H1 (cell line): ENCODE measurements at places on chromosomes 7 and 10. TPM values are rescaled to one million over a fixed set of nuclear protein-coding genes. Genes with fewer than 3 reads are reported as not detected.

DNA sequence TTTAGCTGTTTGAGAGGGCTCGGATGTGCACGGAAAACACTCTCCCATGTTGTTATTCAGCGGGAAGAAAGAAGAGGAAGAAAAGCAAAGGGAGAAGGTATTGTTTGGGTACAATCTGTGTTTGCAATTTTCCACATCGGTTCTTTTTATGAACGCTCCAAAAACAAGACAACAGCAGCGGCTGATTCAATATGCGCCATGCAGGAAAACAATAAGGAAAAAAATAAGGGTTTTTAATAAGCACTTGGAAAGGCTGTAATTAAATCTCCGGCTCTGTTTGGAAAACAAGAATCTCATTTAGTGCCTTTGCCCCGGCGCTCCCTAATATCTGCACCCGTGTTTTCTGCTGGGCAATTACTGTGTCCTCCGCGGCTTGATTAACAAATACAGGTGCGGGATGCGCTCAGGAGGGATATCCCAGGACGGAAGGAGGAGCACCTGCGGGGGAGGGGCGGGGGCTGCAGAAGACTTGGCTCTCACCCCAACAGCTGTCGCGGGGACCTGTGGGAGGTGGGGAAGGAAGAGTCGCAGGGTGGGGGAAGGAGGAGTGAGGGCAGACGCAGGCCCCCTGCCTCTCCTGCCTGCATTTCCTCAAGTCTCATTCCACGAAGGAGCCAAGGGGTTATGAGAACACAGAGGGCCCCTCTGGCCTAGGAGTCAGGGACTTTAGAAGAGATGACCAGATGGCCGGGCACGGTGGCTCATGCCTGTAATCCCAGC, 181.5 kb upstream of the PODXL start:
- H3K27ac ChIP-seq, result no peak overlapping the region
- H3K27me3 ChIP-seq, result no peaks in the 10 kb centered on the region
- H3K4me1 ChIP-seq, result no peaks in the 10 kb centered on the region
- no peaks in the 10 kb centered on the region for H3K36me3 ChIP-seq
- no peak overlapping the region for H3K4me3 ChIP-seq

- H3K36me3 ChIP-seq, result no peaks in the 10 kb centered on the region; the same call in 1 of the 2 replicates
- H3K27me3 ChIP-seq, result no peaks in the 10 kb centered on the region
- no peak overlapping the region for H3K4me3 ChIP-seq
These were observed 312.0 kb upstream of the GLI3 start for GRCh38 chr7:42548816-42549611.

The SORBS1 gene
- 35.0 and 36.3 TPM in 2 replicates for total RNA-seq

The SPACDR gene
- total RNA-seq, result 0.33 TPM in 1 of 2 replicates, not detected in the other

- H3K4me1 ChIP-seq, result peaks cover 29% of the 10 kb centered on the region
- no peaks in the 10 kb centered on the region for H3K36me3 ChIP-seq
- H3K27me3 ChIP-seq, result no peaks in the 10 kb centered on the region
- H3K27ac ChIP-seq, result 0 out of 2 replicates have a peak overlapping the region, but pooled peaks have one; percentile 26
These were observed 53.7 kb downstream of the KIF5B start for GRCh38 chr10:32002531-32002930.

The SCART1 gene
- total RNA-seq, result 0.10 and 0.19 TPM in 2 replicates

DNA sequence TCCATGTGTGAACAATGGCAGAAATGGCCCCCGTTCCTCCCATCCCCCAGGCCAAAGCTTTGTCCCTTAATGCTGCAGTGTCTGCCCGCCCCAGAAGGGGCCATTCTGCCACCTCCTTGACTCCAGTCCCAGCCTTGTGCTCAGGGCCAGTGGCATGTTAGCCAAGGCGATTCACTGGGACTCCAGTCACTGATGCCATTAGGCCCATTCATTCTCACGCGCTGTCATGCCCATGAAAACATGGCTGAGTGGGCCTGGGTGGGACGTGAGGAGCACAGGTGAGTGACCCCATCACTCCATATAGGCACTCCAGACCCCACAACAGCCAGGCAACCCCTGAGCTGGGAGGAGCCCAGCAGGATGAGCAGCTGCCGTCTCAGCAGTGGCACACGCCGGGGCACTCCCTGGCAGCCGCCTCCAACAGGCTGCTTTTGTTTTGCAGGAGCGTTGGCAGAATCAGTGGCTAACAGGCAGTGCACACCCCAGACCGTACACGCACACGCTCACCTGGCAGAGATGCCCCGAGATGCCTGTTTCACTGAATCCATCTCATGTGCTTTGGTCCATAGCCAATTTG, 79.5 kb downstream of the TCERG1L start:
- H3K27me3 ChIP-seq, result no peaks in the 10 kb centered on the region
- no peaks in the 10 kb centered on the region for H3K36me3 ChIP-seq
- peaks cover 8% of the 10 kb centered on the region; the same call in 1 of the 2 replicates for H3K4me1 ChIP-seq
- H3K4me3 ChIP-seq, result no peak overlapping the region
- no peak overlapping the region for H3K27ac ChIP-seq

The IDE gene
- total RNA-seq, result 51.2 and 52.7 TPM in 2 replicates

- H3K4me3 ChIP-seq, result no peak overlapping the region
- H3K27ac ChIP-seq, result no peak overlapping the region
- H3K27me3 ChIP-seq, result no peaks in the 10 kb centered on the region
- H3K36me3 ChIP-seq, result no peaks in the 10 kb centered on the region
These were observed 61.2 kb downstream of the CDCA7L start for GRCh38 chr7:21884496-21884895.

DNA sequence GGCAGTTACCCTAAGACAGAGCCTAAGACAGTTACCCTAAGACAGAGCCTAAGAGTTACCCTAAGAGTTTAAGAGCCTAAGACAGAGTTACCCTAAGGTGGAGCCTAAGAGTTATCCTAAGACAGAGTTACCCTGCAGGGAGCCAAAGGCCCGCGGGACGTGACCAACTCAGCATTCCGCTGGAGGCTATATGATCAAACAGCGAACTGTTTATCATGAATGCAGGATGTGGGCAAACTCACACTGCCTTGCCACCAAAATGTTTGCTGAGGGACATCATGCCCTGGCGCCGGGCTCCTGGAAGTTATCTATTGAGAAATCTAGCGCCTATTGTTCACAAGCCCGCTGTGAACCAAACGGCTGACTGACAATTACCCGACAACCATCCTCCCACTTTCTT, 49.9 kb downstream of the BLVRA start:
- DNase-seq, result no peak
- H3K4me3 ChIP-seq, result no peak overlapping the region
- no peak overlapping the region for H3K27ac ChIP-seq
- peaks cover 3% of the 10 kb centered on the region for H3K36me3 ChIP-seq
- no peaks in the 10 kb centered on the region for H3K27me3 ChIP-seq

DNA sequence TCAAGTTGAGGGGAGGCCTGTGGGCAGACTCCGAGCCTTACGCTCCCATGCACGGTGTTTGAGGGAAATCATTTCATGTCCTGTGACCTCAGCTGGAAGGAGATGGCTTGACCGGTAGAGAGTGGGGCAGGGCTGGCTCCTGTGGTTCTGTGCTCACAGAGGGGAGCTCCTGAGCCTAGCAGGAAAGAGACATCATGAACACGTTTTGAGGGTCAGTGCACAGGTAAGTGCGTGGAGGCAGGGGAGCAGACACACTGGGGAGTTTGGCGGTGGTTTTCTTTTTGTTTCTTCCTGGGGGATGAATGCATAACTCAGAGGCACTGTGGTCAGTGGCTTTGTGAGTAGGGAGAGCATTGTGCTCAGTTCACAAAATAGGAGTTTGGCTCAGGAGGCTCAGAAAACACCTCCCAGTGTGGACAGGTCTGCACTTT, 22.5 kb downstream of the ADCY1 start:
- no peaks in the 10 kb centered on the region for H3K36me3 ChIP-seq
- H3K4me1 ChIP-seq, result peaks cover 3% of the 10 kb centered on the region
- H3K4me3 ChIP-seq, result no peak overlapping the region
- H3K27ac ChIP-seq, result no peak overlapping the region
- no peak for DNase-seq

DNA sequence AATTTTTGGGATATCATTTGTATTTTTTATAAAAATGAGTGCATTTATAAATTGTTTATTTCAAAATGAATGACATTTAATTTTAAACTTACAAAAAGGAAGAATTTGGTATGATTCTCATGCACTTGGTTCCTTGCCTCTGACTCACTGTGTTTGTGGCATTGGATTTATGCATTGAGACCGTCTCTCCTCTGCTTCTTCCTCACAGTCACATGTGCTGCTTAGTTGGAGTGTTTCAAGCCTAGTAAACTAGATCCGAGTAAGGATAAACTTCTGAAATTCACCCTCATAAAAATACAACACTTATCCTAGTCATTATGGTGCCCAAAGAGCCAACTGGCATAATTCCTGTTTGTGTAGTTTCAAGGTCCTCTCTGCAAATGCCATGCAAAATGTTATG, 19.1 kb upstream of the FZD8 start:
- H3K36me3 ChIP-seq, result no peaks in the 10 kb centered on the region
- no peak for DNase-seq
- H3K4me1 ChIP-seq, result peaks cover 7% of the 10 kb centered on the region; the same call in 1 of the 2 replicates
- H3K27ac ChIP-seq, result no peak overlapping the region
- H3K27me3 ChIP-seq, result no peaks in the 10 kb centered on the region
- H3K4me3 ChIP-seq, result no peak overlapping the region

The CYP2C19 gene
- not detected in 2 replicates for total RNA-seq

The RNF32 gene
- 0.67 and 1.2 TPM in 2 replicates for total RNA-seq

DNA sequence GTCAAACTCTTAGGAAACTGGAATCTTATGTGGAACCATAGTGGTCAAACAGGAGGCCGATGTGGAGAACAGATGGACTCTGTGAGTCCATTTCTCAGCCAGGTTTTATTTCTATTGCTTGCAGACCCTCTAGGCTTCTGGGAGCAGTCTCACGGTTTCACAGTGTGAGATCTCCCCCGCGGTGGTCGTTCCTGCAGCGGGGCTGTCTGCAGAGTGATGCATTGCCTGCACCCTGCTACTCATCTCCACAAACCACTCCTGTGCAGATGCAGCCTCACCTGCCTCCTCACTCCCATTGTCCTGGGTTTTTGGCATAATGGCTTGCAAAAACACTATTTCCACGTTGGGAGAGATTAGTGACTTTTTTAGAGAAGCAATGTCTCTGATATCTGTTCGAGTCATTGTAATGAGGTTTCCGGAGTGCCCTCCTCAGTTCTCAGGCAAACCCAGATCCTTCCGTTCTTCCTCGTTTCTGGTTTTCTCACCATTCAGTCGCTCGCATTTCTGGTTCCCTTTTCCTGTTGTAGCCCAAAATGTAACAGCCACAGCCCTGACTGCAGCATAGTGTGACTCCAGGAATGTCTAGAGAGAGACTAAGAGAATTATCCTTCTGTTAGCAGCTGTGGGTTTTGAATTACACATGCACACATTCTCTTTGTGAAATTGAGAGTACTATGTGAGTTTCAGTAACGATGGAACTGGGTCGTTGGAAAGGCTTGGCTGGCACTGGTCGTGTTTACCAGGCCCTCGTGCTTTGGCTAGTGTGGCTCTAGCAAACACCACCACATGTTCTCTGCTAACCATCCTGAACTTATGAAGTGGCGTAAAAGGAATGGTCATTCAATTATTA, 30.2 kb downstream of the ACADSB start:
- no peaks in the 10 kb centered on the region for H3K27me3 ChIP-seq
- H3K4me3 ChIP-seq, result no peak overlapping the region
- no peak for DNase-seq
- H3K36me3 ChIP-seq, result peaks cover 3% of the 10 kb centered on the region; the same call in 1 of the 2 replicates
- peaks cover 8% of the 10 kb centered on the region for H3K4me1 ChIP-seq
- H3K27ac ChIP-seq, result no peak overlapping the region

The HOGA1 gene
- total RNA-seq, result 0.28 and 0.29 TPM in 2 replicates

DNA sequence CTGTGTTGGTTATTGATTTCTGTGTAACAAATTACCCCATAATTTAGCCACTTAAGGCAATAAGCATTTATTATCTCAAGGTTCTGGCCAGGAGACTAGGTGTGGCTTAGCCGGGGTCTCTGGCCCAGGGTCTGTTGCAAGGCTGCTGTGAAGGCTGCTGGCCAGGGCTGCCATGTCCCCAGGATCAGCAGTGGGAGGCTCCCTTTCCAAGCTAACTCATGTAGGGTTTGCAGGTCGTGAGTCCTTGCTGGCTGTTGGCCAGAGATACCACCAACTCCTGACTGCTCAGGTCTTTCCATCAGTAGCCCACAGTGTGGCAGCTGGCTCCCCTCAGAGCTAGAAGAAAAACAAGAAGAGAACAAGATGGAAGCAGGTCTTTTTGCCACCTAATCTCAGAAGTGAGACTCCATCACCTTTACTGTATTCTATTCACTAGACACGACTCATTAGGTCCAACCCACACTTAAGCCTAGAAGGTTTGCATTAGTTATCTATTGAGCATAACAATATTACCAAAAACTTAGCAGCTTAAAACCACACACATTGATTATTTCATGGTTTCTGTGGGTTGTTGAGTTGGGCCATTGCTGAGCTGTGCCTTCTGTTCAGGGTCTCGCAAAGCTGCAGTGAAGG, 185.6 kb downstream of the PFKFB3 start:
- no peak overlapping the region for H3K27ac ChIP-seq
- no peak for DNase-seq
- H3K36me3 ChIP-seq, result no peaks in the 10 kb centered on the region

The SH2B2 gene
- 17.5 and 18.7 TPM in 2 replicates for total RNA-seq

The UTF1 gene
- total RNA-seq, result 21.7 and 21.8 TPM in 2 replicates

The AKR1D1 gene
- total RNA-seq, result not detected in 2 replicates

The PTEN gene
- total RNA-seq, result 48.7 and 51.2 TPM in 2 replicates

GRCh38 chr10:24299578-24300260, 90.8 kb downstream of the KIAA1217 start:
- DNase-seq, result no peak
- H3K27me3 ChIP-seq, result no peaks in the 10 kb centered on the region
- H3K36me3 ChIP-seq, result no peaks in the 10 kb centered on the region
- no peak overlapping the region for H3K4me3 ChIP-seq

The HTR5A gene
- not detected in 2 replicates for total RNA-seq

- no peak overlapping the region for H3K27ac ChIP-seq
- H3K27me3 ChIP-seq, result no peaks in the 10 kb centered on the region
- no peaks in the 10 kb centered on the region for H3K4me1 ChIP-seq
- H3K36me3 ChIP-seq, result peaks cover 11% of the 10 kb centered on the region
These were observed 367.8 kb upstream of the GALNT17 start for GRCh38 chr7:70763961-70764691.

GRCh38 chr10:60338786-60339185, 50.9 kb downstream of the ANK3 start:
- H3K27me3 ChIP-seq, result no peaks in the 10 kb centered on the region
- no peak overlapping the region for H3K4me3 ChIP-seq
- H3K27ac ChIP-seq, result no peak overlapping the region
- no peaks in the 10 kb centered on the region for H3K36me3 ChIP-seq
- DNase-seq, result no peak

The UMAD1 gene
- total RNA-seq, result 10.4 and 10.8 TPM in 2 replicates

The CRPPA gene
- total RNA-seq, result 0.39 and 0.71 TPM in 2 replicates

The CUL1 gene
- total RNA-seq, result 76.1 and 77.3 TPM in 2 replicates

- no peaks in the 10 kb centered on the region for H3K36me3 ChIP-seq
- no peak overlapping the region for H3K4me3 ChIP-seq
- DNase-seq, result no peak
- peaks cover 3% of the 10 kb centered on the region; the same call in 1 of the 2 replicates for H3K4me1 ChIP-seq
- H3K27me3 ChIP-seq, result no peaks in the 10 kb centered on the region
These were observed 65.0 kb upstream of the IL6 start for GRCh38 chr7:22662036-22662435.

The SPDYE6 gene
- total RNA-seq, result not detected in 2 replicates

GRCh38 chr10:103678178-103678526, 177.2 kb downstream of the SH3PXD2A start:
- H3K27ac ChIP-seq, result no peak overlapping the region
- peaks cover 6% of the 10 kb centered on the region for H3K4me1 ChIP-seq
- no peaks in the 10 kb centered on the region for H3K36me3 ChIP-seq
- no peaks in the 10 kb centered on the region for H3K27me3 ChIP-seq

- peaks cover 45% of the 10 kb centered on the region for H3K36me3 ChIP-seq
- no peaks in the 10 kb centered on the region for H3K27me3 ChIP-seq
- H3K4me3 ChIP-seq, result no peak overlapping the region
- DNase-seq, result no peak
These were observed 134.4 kb downstream of the DLG5 start for GRCh38 chr10:77792155-77792554.

The TLX1 gene
- not detected in 2 replicates for total RNA-seq

The RSPH10B2 gene
- total RNA-seq, result 0.35 and 0.52 TPM in 2 replicates
